ENCODE measurements at places on chromosomes 2 and 18. TPM values are rescaled to one million over a fixed set of nuclear protein-coding genes. Genes with fewer than 3 reads are reported as not detected.

Gene NYAP2
- not detected for total RNA-seq

Gene OTX1
- total RNA-seq, result 7.1 TPM

Gene CYRIA
- 0.19 TPM for total RNA-seq

Gene VIT
- not detected for total RNA-seq

Gene ALK
- total RNA-seq, result not detected

Gene ZNF532
- total RNA-seq, result 124 TPM

Gene ANKRD53
- not detected for total RNA-seq

Gene GPR75
- 5.4 TPM for total RNA-seq

Gene LGALSL
- total RNA-seq, result 12.1 TPM

Gene NR4A2
- total RNA-seq, result 4.9 TPM
